Activated CD8-positive, alpha-beta T cell treated with anti-CD3 and anti-CD28 coated beads, Interleukin-2, amount 10 ng/mL, durations not matched to agents 7 days and 5 days (primary cell): ENCODE measurements at places on chromosomes 16 and 17.

- DNase-seq = no peak
Observed at GRCh38 chr17:79368521-79368920, 242.3 kb downstream of the RBFOX3 start.

DNA sequence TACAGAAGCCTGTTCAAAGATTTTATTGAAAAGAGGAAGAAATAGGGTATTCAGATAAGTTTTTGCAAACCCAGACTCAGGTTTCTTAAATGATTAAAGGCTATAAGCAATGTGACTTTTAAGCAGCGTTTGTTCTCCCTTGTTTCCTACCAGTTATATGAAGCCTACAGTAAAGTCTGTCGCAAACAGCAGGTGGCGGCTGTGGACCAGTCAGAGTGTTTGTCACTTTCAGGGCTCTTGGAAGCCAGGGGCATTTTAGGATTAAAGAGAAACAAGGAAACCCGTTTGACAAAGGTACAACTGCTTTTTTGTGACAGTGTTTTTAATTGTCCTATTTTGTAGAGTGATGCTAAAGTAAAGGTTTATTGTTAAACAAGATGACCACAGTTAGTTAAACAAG lies 7.7 kb upstream of the RARA start:
- DNase-seq = no peak

DNA sequence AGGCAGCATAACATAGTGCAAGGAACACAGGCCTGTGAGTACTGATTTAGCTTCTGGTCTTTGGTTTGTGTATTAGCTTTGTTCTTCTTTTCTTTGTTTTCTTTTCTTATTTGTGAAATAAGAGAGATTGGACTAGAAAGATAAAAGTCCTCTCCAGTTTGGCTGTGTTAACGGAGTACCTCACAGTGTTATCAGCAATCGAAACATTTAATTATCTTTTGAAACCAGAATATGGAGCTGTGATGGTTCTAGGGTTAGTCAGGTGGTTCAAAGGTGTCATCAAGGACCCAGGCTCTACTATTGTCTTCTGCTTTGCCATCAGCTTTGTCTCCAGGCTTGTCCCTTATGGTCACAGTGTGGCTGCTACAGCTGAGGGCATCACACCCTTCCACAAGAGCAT lies 25.6 kb downstream of the ADORA2B start:
- no peak for DNase-seq

DNA sequence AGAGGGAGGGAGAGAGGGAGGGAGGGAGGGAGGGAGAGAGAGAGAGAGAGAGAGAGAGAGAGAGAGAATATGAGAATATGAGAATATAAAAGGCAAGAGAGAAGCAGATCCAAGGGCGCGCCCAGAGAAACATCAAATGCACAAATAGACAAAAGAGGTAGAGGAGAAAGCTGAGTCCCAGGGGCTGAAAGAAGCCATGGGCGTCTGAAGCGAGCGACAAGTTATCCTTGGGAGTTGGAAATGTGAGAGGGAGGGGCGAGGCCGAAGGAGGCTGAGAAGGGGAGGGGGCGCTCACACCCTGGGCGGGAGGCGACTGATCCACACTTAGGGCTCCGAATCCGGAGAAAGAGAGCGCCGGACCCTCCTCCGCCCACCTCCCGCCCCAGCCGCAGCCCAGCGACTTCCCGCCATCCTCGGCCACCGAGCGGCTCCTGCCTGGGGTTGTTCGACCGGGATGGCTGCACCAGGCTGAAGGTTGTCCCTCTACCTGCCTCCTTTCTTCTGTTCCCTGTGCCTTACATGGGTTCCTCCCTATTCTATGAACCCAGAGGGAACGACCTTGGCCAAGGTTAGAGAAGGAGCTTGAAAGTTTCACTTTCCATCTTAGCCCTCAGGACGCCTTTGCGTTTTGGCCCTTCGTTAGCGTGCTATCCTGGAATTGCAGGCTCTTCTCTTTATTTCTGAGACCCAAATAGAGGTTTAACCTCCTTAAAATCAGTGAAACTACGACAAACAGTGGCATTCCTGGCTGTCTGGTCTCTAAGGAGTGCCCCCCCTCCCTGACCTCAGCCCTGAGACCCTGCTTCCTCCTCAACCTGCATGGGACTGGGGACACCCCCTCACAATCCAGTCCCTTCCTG lies 21.2 kb upstream of the HOXB9 start:
- no peak for DNase-seq

DNA sequence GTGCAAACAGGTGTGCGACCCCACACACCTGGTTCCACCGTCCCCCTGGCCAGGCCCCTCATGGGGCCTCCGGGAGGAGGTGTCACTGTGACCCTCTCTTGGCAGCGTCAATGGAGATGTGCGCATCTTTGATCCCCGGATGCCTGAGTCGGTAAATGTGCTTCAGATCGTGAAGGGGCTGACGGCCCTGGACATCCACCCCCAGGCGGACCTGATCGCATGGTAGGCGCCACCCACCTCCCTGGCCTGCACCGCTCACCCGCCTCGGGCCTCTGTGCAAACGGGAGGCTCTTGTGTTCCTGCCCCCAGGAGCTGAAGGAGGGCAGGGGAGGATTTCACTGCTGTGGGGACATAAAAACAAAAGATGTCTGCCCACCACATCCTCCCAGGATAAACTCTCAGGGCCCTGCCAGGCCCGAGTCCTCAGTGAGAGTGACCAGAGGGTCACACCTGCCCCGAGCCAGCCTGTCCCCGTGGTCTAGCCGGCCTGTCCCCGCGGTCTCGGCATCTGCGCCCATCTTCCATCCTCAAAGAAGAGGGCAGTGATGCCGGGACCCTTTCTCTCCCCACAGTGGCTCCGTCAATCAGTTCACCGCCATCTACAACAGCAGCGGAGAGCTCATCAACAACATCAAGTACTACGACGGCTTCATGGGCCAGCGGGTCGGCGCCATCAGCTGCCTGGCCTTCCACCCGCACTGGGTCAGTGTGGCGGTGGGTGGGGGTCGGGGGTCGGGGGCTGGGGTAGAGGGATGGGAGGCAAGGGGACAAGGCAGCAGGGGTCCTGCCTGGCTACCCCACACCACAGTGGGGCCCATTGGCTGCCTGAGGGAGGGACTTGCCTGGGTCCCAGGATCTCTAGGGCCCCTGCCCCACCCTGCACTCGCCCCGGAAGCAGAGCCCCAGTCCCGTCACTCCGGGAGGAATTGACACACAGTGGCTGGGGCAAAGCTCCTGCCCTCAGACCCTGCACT lies 29.0 kb upstream of the CHMP6 start:
- no peak for DNase-seq

DNA sequence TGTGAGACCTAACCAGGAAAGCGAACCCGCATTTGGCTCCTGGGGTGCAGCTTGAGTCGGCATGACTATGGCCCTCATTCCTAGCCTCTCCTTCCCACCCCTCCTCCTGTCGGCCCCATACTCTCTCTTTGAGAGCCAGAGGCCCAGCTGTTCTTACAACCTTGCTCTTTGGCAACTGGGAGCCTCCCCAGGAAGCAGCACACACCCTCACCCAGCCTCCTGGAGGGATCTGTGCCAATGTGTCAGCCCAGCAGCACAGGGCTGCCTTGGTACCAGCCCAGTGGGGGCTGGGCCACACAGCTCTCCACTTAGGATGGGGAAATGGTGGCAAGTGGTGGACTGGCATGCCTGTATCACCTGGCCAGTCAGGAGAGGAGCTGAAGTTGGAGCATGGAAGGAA lies 70.3 kb upstream of the LGALS9 start:
- DNase-seq = no peak

GRCh38 chr17:62134397-62134796 lies 69.3 kb upstream of the MED13 start:
- no peak for DNase-seq

GRCh38 chr17:32870969-32871368 lies 6.0 kb downstream of the MYO1D start:
- DNase-seq = no peak

DNA sequence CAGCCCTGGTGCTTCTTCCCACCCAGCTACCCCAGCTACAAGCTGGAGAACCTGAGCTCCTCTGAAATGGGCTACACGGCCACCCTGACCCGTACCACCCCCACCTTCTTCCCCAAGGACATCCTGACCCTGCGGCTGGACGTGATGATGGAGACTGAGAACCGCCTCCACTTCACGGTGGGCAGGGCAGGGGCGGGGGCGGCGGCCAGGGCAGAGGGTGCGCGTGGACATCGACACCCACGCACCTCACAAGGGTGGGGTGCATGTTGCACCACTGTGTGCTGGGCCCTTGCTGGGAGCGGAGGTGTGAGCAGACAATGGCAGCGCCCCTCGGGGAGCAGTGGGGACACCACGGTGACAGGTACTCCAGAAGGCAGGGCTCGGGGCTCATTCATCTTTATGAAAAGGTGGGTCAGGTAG lies 3.6 kb downstream of the GAA start:
- DNase-seq = no peak

GRCh38 chr17:61833536-61834193 lies 29.7 kb downstream of the BRIP1 start:
- no peak for DNase-seq
